ENCODE measurements at places on chromosomes 2 and 18.

DNA sequence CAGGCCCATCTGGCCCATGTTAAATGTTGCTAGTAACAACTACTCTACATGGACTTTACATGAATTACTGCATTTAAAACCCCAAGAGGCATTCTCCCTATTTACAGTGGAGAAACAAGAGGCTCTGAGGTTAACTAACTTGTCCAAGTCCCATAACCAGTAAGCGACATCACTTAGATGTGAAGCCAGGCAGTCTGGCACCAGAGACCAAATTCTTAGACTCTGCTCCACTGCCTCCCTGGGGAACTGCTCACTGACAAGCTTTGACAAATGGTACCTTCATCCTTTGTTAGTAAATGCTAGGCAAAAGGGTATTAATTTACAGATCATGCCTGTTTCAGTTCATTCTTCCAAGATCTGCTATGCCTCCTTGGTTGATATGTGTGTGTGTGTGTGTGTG, 124.8 kb downstream of the AFF3 start:
- no peak for DNase-seq

GRCh38 chr18:49344096-49344495, 116.3 kb downstream of the DYM start:
- no peak for DNase-seq

- DNase-seq = no peak
These were observed 255.3 kb downstream of the NR4A2 start for GRCh38 chr2:156077041-156077742.

DNA sequence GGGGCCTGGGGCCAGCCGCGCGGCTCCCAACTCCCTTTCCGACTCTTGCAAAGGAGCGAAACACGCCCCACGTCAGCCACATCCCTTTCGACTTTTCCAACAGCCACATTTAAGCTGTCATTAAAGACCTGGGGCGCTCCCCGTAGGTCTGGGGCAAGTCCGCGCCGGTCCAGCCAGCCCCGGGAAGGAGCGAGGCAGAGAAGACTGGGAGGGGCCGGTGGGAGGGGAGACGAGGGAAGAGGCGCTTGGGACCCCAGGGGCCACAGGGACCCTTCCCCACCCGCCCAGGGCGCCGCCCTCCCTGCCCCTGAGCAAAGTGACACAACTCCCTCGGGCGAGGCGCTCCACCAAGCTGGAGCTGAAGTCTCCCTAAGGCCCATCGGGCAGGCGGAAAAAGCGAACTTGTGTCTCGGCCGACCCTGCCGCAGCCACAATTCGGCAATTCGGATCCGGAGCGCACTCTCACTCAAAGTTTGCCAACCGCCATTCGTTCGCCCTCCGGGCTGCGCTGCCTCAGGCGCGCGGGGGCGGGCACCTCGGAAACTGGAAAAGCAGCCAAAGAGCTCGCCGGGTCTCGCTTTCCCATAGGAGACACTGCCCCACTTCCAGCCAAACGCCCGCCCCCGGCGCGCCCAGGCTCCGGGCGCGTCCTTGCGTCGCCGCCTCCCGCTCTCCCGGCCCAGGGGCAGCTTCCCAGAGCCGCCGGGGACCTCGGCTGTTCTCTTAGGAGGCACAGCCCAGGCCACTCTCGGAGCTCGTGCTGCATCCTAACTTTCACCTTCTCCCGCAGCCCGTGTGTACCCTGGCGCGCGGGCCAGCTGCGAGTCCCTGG, 1.1 kb upstream of the KCTD1 start:
- DNase-seq = no peak

Measured in CD4-positive, alpha-beta T cell treated with Interleukin-4 for 4 hours (primary cell).